ENCODE measurements at places on chromosomes 11 and 22. TPM values are rescaled to one million over a fixed set of nuclear protein-coding genes. Genes with fewer than 3 reads are reported as not detected.

Gene MAFF
- 4.8 TPM for polyA plus RNA-seq

Gene PAAF1
- 80.3 TPM for polyA plus RNA-seq

Gene MAJIN
- not detected for polyA plus RNA-seq

Gene YPEL4
- 18.4 TPM for polyA plus RNA-seq

Gene CARNS1
- not detected for polyA plus RNA-seq

Gene SAA4
- polyA plus RNA-seq: not detected

Gene INTS4
- polyA plus RNA-seq: 34.5 TPM

Gene APOL5
- polyA plus RNA-seq: not detected

Gene OR8A1
- not detected for polyA plus RNA-seq

Gene GGT5
- polyA plus RNA-seq: 0.12 TPM

Gene MLC1
- polyA plus RNA-seq: not detected

Gene CCDC73
- not detected for polyA plus RNA-seq

Gene EMID1
- 22.2 TPM for polyA plus RNA-seq

Gene ANKK1
- polyA plus RNA-seq: not detected

Gene APOBEC3B
- polyA plus RNA-seq: not detected

Gene SYCE3
- polyA plus RNA-seq: not detected

Gene KCNQ1
- polyA plus RNA-seq: not detected

Gene TXN2
- 44.3 TPM for polyA plus RNA-seq

Gene FAM180B
- not detected for polyA plus RNA-seq

Gene UPK3A
- not detected for polyA plus RNA-seq

Gene PGA5
- not detected for polyA plus RNA-seq

Gene RAB39A
- 3.1 TPM for polyA plus RNA-seq

Gene SLC25A45
- not detected for polyA plus RNA-seq

Gene SLC22A6
- polyA plus RNA-seq: not detected

Gene PLAAT3
- not detected for polyA plus RNA-seq

Gene TREH
- 0.12 TPM for polyA plus RNA-seq

Gene EHF
- not detected for polyA plus RNA-seq

Gene MOGAT2
- not detected for polyA plus RNA-seq

Gene OR4D5
- not detected for polyA plus RNA-seq

Gene TSPAN32
- not detected for polyA plus RNA-seq

Gene CRACR2B
- 1.2 TPM for polyA plus RNA-seq

Gene MFNG
- not detected for polyA plus RNA-seq

Measured in neural cell (in vitro differentiated cells).